ENCODE measurements at places on chromosomes 7 and 10. TPM values are rescaled to one million over a fixed set of nuclear protein-coding genes. Genes with fewer than 3 reads are reported as not detected.
A peak's percentile ranks its signal among the peaks of the same experiment; 100 is the strongest.

GRCh38 chr7:5283421-5284303 lies 919 bp downstream of the SLC29A4 start:
- no peak for DNase-seq

DNA sequence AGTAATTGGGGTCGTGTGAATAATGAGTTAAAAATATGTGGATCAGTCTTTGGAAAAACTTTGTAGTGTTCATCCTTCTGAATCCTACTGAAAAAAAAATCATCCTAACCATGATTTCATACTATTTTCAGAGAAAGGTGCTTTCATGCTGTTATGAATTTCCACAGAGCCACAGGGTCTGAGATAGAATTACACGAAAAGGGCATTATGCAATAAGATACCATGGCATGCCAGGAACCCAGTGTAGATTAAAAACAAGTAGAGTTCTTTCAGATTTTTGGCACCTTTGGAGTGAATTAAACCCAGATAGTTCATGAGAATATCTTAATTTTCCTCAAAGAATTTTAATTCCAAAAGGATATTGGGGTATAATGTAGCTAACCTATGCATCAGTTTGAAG lies 47.5 kb upstream of the AGMO start:
- no peak for DNase-seq

DNA sequence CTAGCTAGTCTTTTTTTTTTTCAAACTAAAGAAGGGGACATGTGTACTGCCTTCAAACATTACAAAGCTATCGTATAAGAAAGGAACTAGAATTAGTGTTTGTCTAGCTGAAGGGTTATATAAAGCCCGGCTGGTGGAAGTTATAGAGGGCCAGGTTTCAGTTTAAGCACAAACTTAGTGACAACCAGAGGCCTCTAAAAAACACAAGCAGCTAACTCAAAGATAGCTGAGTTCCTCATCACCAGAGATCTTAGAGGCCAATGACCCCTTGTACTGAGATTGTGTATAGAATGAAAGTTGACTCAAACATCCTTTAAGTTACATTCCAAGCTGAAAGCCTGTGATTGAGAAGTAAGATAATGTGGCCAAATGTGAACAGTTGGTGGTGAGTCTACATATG lies 28.1 kb upstream of the SGMS1 start:
- DNase-seq, result no peak

DNA sequence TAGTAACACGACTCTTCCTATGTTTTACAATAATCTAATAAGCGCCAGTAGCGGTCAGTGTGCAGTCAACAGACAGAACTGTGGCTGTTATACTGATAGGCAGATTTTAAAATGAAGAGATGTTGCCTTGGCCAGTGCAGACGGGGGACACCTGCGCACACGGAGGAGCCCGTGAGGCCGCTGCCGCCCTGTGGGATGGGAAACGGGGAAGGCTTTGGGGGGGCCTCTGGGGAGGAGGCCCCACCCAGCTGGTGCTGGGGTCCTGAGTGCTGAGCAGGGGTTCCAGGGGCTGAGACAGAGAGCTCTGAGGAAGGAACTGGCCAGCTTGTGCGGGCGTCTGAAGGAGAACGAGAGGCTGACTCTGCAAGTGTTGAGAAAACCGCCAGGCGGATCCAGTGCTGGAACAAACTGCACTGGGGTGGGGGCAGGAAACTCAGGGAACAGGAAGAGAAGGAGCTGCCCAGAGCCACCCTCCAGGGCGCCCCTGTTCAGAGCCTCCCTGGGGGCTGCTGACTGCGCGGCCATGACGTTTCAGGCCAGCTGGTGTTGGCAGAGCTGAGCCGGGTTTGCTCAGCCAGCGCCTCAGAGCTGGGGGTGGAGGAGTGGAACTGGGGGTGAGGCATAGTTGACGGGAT lies 426.4 kb downstream of the TCERG1L start:
- DNase-seq, result no peak

- DNase-seq, result no peak
Observed at GRCh38 chr10:71621231-71622153, 98.1 kb downstream of the C10orf105 start.

CARD11 gene
- 131 TPM for total RNA-seq

DNA sequence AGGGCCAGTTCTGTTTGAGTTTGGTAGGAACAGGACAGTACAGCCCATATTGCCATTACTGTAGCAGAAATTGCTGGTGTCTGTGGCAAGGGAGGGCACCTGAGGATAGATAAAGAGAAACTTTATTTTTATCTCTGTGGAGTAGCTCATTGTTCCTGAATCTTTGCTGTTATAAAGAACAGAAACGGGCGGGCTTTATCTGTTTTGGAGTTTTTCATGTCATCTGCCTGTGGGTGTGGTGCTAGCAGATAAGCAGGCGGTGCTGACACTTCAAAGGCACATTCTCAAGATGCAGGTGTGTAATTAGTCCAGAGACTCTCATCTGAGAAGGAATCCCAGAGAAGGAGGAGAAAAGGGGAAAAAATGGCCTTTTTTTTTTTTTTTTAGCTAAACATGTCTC lies 11.5 kb downstream of the ZNF273 start:
- no peak for DNase-seq

PHYHIPL gene
- total RNA-seq, result not detected

RNF32 gene
- total RNA-seq, result not detected

- peak; percentile 35 for DNase-seq
Observed at GRCh38 chr7:370259-370625, 80.3 kb downstream of the FOXL3 start.

DNA sequence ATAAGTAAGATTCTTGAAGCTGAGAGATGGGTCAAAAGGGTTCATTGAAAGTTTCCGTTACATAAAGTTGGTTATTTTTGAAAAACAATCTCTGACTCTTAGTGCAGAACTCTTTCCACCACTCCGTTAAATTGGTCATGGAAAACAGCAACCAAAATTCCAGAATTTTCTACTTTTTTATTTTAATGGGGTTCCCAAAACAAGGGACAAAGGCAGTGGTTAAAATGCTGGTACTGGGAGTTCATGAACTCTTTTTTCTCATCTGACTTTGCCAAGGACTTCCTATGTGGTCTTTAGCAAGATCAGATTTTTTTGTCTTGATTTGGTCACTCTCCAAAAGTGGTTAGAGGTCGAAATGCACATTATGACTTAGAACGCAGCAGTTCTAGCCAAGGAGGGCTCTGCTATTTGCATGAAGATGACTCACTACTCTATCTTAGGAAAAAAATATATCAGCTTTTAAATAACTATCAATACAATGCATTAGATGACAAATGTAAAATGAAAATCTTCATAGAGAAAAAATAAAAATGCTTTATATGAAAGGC lies 145.7 kb downstream of the REEP3 start:
- DNase-seq, result no peak

DNA sequence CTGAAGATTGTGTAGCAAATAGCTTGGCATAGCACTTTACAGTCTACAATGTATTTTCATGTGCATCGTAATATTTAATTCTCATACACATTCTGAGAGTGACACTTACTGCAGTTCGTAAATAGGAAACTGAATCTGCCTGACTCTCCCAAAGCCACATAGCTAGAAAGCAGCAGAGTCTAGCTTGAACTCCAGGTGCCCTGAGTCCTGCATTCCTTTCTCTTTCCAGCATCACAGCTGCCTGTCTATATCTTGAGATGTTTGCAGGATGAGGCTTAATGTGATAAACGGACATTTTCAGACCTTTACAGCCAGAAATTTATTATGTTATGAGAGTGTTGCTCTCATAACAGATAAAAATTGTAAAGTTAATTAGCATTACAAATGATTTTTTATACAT lies 132.9 kb upstream of the PLXDC2 start:
- DNase-seq, result no peak

CYP2C19 gene
- total RNA-seq, result not detected

INPP5A gene
- 10.5 TPM for total RNA-seq

DNA sequence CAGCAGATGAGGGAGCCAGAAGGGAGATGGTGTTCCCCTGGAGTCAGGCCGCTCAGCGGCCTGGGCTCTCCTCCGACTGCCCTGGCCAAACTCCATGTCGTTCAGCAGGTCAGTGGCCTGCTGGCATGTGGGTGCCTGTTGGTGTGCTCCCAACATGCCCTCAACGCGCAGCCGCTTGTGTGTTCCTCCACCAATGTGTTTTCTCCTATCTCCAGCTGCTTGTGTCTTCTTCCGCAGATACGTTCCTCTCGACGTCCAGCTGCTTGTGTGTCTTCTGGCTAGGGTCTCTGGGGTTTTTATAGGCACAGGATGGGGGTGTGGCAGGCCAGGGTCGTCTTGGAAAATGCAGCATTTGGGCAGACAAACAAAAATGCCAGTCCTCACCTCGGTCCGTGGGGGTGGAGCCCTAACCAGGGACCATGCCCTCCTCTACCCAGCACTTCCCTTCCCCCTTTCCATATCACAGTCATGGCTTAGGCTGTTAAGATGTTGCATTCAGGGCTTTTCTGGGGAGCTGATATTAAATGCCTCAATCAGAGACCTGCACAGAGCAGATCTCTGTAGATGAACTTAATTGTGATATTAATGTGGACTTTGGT lies 111.6 kb downstream of the TMEM178B start:
- no peak for DNase-seq

DNA sequence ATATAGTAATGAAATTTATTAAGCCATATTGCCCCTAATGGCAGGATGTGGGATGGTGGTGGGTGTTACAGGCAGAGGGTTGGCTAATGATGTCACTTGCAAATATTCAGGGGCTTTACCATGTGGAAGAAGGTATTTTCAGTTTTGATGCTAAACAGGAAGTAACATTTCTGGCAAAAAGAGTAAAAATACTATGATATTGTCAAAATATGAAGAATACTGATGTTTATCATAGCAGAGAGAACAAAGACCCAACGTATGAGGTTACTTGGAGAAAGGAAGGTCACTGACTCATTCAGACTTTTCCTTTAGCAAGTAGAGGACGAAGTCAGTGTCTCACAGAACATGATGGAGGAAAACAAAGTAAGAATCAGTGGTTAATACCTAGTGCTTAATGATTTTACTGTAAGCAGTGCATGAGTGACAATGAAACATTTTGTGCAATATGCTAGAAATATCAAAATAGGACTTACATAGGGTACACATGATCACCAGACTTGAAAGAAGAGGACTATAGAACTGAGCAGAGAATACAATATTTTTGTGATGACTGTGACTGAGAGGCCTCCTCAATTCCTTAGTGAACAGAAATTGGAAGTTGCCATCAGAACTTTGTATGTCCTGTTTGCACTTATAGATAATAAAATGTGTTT lies 89.7 kb upstream of the STEAP4 start:
- no peak for DNase-seq

DNA sequence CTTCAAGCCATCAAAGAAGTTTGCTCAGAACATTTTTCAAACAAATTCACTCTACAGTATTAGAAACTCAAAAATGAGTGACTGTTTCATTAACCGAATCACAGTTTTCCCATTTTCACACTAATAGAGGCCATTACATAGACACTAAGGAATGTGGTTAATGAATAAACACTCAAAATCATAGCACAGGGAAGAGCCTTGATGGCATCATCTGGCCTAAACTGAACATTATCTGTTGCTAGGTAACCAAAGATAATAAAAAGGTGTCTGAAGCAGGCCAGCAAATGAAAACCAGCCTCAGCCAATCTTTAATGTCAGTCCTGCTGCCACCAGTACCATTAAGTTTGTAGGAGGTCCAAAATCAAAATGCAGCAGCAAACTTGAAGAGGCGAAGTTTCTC lies 492.4 kb upstream of the STEAP1 start:
- DNase-seq, result no peak

GRCh38 chr10:107631876-107632275 lies 467.4 kb upstream of the SORCS1 start:
- no peak for DNase-seq

ZNF425 gene
- 0.34 TPM for total RNA-seq

TACC2 gene
- not detected for total RNA-seq

GRCh38 chr10:108850138-108850854 lies 1073.0 kb downstream of the XPNPEP1 start:
- DNase-seq, result no peak

ADCYAP1R1 gene
- total RNA-seq, result not detected

DNA sequence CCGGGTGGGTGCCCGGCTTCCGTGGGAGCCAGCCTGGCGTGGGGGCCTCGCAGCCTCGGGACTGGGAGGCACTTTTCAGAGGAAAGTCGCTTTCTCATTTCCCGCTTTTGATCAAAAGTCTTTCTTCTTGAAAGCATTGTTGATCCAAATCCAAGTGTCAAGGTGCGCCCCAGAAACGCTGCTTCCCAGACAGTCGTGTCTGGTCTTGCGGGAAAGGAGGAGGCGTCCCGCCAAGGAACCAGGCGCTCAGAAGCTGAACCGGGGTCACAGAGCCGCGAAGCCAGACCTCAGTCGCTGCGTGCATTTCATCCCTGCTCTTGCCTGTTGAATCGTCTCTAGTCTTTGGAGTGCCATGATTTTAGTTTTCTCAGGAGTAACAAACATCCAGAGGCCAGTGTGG lies 1.1 kb upstream of the BNIP3 start:
- no peak for DNase-seq

GRCh38 chr7:36279200-36279925 lies 110.3 kb upstream of the ANLN start:
- no peak for DNase-seq

SP8 gene
- total RNA-seq, result not detected

GRCh38 chr7:127437837-127438236 lies 45.3 kb upstream of the ZNF800 start:
- DNase-seq, result no peak

DNA sequence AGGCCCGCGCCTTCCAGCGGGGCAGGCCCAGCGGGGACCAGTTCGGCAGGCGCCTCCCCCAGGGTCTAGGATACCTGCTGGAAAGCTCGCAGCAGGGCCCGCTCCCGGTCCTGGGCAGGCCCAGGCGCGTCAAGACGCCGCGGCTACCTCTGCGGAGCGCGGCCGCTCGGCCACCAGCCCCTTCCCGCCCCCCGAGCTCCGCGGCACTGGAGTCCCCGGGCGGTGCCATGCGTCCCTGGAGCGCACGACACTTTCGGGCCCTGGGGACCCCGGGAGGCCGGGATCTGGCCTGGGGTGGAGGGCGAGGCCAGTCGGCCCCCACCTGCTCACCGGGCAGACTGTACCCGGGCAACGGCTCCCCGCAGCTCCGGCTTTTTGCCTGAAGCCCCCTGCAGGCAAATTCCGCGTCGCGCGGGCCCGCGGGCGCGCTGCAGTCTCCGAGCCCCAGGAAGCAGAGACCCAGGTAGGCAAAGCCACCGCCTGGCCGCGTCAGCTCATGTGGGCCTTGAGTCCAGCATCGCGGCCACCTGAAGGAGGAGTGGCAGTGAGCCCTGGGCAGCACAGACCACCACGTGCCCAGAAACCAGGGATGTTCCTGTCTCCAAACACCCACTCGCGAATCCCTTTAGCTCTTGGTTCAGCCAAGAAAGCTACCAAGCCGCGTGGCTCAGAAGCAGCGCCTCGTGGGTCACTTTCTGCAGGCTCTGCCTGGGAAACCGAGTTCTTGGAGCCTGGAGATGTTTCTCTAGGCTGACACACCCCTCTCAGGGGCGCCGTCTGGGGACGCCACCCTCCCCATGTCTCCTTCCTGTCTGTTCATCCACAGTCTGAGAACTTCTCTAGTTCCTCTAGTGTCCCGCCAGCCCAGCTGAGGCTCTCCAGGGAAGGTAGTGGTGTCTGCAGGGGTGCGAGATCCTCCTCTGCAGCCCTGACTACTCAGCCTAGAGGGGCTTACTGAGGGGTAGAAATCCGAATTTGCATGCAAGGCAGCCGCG lies 46.1 kb upstream of the APBB1IP start:
- no peak for DNase-seq

VIPR2 gene
- total RNA-seq, result 1.8 TPM
